ENCODE measurements at places on chromosomes 16 and 17. TPM values are rescaled to one million over a fixed set of nuclear protein-coding genes. Genes with fewer than 3 reads are reported as not detected.

The GLIS2 gene
- total RNA-seq = 0.43 TPM

The CCL11 gene
- total RNA-seq = not detected

The KRT9 gene
- total RNA-seq = not detected

The CDH15 gene
- total RNA-seq = not detected

The KRTAP3-1 gene
- total RNA-seq = not detected

The HGS gene
- 35.8 TPM for total RNA-seq

The CLEC19A gene
- not detected for total RNA-seq

The AXIN2 gene
- 2.6 TPM for total RNA-seq

The HLF gene
- total RNA-seq = not detected

The DHODH gene
- total RNA-seq = 2.5 TPM

The ZNF423 gene
- total RNA-seq = 5.9 TPM

The TSNAXIP1 gene
- 0.26 TPM for total RNA-seq

The TMEM132E gene
- total RNA-seq = not detected

The KCNH6 gene
- total RNA-seq = under 0.01 TPM

The SMPD3 gene
- under 0.01 TPM for total RNA-seq

The AMFR gene
- 317 TPM for total RNA-seq

The SHISA6 gene
- total RNA-seq = not detected

The PPP1R1B gene
- total RNA-seq = not detected

The TPSD1 gene
- total RNA-seq = not detected

The ZG16 gene
- not detected for total RNA-seq

The RHBDF2 gene
- 7.9 TPM for total RNA-seq

The GPR179 gene
- total RNA-seq = not detected

The CHST6 gene
- 0.43 TPM for total RNA-seq

The SDK2 gene
- total RNA-seq = not detected

The TOM1L1 gene
- total RNA-seq = 0.65 TPM

The PDILT gene
- not detected for total RNA-seq

The IGFALS gene
- 0.09 TPM for total RNA-seq

The KRTAP9-8 gene
- not detected for total RNA-seq

The PITPNC1 gene
- 22.4 TPM for total RNA-seq

The PMFBP1 gene
- under 0.01 TPM for total RNA-seq

The ASB16 gene
- not detected for total RNA-seq

The TMEM238L gene
- total RNA-seq = not detected

The CHST5 gene
- total RNA-seq = under 0.01 TPM

The THRA gene
- total RNA-seq = 18.6 TPM

The SOX15 gene
- total RNA-seq = under 0.01 TPM

Data from dermis lymphatic vessel endothelial cell (primary cell).